ENCODE measurements at places on chromosomes 7 and 10.

GRCh38 chr7:1228545-1229201, 4.0 kb upstream of the UNCX start:
- no peak for DNase-seq

- no peak for DNase-seq
Observed at GRCh38 chr7:137287651-137288258, 55.8 kb downstream of the PTN start.

DNA sequence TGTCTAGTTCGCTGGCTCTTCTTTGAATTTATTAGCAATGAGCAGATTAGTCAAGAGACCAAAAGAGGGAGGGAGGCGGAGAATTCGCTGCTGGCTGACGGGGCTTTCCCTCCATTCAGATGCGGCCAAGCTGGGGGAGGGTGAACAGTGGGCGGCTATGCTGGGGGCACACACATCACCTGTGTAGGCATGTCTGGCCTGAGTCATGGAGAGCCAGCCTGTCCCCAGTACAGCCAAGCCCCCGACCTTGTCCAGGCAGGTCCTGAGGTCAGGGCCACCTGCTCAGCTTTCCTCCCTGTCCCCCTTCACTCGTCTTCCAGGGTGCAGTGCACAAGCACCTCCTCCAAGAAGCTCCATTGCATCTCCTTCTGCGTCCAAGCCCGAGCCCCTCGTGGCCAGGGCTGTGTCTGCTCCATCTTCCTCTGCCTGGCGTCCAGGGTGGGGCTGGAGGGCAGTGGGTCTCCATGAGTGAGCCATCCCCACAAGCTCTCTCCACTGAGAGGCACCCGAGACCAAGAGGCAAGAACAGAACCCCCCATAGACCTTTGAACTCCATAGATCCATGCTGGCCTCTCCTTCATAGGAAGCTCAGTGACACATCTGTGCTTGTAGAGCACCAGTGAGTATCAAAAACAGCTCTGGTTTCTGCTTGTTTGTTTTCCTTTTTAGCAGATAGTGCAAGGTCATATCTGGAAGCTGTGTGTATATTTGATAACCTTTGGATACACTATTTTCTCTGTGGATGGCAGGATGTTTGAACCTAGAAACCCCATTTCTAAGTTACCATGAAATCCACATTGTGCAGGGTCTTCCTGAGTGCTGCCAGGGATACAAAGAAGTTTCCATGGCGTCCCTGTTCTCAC, 1.9 kb upstream of the DEPP1 start:
- no peak for DNase-seq

DNA sequence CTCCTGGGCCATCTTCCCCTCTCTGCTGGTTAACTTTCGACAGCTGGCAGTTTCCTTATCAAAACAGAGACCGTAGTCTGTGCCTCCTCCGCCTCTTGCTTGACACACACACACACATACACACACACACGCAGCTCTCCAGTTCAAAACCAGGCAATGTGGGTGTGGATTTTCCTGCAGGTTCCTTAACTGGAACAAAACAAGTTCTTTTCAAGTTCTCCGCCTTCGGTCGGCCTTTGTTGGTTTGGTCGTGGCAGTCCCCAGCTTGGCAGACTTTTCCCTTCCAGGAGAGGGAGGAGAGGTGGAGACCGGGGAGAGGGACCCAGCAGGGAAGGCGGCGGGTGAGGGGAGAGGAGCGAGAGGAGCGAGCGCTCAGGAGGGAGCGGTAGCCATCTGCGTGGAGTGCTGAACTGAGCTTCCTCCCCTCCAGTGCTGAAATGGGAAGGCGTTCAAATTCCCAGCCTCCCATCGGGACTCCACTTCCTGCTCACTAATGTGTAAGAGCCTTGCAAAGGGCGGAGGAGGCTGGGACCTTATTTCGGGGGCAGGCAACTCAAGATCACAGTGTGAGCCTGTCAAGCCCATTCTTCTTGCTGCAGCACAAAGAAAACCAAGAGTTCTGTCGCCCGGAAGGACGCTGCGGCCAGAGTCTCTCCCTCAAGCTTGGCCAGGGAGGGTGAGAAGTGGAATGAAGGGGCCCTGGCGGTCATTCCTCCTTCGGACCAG, 120.6 kb downstream of the PRPF18 start:
- peak; percentile 70 for DNase-seq

DNA sequence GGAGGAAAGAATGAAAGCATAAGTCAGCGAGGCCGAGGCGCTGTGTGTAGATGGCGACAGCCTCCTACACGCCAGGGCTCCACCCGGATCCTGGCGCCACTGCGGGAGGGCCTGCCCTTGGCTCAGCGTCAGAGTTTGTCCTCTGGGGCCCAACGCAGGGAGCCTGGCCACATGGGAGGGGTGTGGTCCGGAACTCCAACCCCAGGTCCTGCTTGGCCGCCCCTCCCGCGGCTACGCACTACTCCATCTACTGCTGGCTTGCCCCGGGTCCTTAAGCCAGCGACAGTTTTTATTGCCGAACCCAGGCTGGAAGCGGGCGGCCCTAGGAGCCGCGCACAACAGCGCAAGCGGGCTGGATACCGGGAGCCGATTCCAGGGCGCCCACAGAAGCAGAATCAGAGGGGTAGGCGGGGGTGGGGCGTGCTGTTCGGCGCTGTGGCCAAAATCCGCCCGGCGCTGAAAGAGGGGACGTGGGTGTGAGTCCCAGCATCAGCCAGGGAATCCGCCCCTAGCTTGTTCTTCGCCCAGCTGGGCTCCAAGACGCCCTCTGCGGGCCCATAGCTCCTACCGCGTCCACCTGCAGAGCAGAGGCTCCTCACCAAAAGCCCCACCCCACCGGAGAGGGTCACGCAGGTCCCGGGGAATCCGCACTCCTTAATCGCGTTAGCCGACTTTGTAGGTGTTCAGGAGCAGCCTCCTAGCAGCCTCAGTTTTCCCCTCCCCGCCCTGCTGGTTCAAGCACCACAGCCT, 4.5 kb downstream of the KAZALD1 start:
- peak; percentile 63 for DNase-seq

DNA sequence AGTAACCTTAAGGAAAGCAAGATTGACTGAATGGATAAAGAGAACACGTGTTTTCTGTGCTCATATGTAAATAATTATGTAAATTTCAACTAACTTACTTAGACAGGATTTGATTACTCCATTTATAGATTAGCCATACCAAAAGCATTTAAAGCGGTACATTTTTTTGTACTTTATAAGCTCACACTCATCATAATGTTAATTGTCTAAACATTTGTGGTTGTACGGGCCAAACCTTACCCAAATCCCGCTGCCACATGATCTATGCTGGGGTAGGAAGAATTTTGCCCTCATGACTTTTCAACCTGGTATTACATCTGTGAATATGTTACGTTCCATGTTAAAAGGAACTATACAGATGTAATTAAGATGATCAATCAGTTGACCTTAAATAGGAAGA, 29.1 kb downstream of the MKX start:
- DNase-seq: no peak

DNA sequence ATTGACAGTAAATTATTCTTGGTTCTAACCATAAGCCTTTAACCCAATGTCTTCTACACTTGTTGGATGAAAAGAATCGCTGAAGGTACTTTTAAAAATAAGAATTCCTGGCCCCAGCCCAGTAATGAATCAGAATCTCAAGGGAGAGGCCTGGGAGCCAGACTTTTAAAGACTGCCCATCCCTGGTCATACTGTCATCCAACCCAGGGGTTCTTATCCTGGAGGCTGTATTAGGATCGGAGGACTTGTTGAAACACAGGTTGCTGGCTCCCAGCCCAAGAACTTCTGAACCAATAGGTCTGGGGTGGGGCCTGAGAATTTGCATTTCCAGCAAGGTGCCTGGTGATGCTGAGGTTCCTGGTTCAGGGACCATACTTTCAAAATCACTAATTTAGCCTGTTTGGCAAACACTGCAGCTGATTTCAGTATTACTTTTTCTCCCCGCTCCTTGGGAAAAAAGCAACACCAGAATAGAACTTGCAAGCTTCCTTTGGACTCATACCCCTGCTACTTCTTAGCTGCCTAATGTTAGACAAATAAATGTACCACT, 79.5 kb upstream of the FAM133B start:
- peak; percentile 9 for DNase-seq

DNA sequence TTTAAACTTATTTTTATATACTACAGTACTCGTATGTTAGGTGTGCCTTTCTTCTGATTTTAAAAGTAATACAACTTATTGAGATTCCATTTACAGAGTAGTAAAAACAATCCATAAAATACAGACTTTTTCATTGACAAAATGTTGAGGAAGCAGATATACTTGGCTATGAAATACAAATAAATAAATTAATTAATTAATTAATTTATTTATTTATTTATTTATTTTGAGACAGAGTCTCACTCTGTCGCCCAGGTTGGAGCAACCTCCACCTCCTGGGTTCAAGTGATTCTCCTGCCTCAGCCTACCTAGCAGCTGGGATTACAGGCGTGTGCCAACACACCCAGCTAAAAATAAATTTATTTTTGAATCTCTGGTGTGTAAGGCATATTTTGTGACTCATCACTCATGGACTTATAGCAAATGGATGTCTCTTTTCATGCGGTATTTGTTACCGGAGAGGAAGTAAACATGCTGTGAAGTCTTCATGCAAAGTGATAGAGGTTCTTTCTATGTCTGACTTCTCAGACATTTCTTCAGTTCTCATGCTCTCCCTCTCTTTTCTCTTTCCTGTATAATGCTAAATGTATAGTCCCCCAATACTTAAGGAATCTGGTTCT, 20.2 kb upstream of the SRPK2 start:
- no peak for DNase-seq

- DNase-seq: no peak
Observed at GRCh38 chr7:158729646-158730382, 25.2 kb upstream of the NCAPG2 start.

DNA sequence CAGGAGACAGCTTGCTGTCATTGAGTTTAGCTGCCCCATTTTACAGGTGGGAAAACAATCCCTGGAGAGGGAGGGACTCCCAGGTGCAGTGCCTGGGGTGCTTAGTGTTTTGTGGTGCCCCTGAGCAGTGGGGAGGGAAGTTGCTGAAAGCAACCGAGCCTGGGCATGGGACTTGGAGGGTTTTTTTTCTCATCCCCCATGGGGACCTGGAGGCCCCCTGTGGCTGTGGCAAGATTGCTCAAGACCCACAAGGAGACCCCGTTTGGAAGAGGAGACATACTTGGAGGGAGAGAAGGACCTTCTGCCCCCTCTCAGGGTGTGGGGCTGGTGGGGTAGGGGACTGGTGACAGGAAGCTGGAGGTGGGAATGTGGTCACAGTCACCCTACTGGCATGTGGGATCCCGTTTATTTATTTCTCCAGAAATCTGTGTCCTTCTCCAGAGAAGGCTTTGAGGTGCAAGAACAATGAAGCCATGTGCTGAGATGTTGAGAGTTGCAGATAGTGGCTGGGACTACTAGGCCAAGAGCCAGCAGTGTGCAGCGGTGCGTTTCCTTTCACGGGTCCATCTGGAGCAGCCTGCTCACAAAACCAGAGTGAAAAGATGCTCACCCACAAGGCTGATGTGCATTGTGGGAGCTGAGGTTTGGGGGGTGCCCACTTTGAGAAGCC, 21.5 kb downstream of the ZMIZ1 start:
- no peak for DNase-seq

Measured in fibroblast of the conjunctiva (primary cell).